Left ventricle myocardium superior (tissue), 1 donor: ENCODE measurements at places on chromosomes 2 and 18. TPM values are rescaled to one million over a fixed set of nuclear protein-coding genes. Genes with fewer than 3 reads are reported as not detected.

UGT1A6 gene
- total RNA-seq, result not detected

- peak; percentile 88 for DNase-seq
Observed at GRCh38 chr18:23259701-23260681, 124.7 kb downstream of the CABLES1 start.

KLHL30 gene
- total RNA-seq, result 22.0 TPM

DQX1 gene
- not detected for total RNA-seq

LYPD6B gene
- total RNA-seq, result not detected

AQP4 gene
- total RNA-seq, result 20.0 TPM

TEKT4 gene
- not detected for total RNA-seq

NT5DC4 gene
- total RNA-seq, result not detected

- peak; percentile 88 for DNase-seq
Observed at GRCh38 chr18:12287684-12288402, 20.2 kb upstream of the TUBB6 start.

- DNase-seq, result no peak
Observed at GRCh38 chr18:49459404-49460171, 857 bp downstream of the DYM start.

GNLY gene
- 2.3 TPM for total RNA-seq

GRCh38 chr2:204135752-204136151 is 199.2 kb downstream of the ICOS start:
- DNase-seq, result no peak

INHBB gene
- 2.8 TPM for total RNA-seq

GRCh38 chr2:61575447-61575859 is 37.3 kb upstream of the XPO1 start:
- no peak for DNase-seq

GRCh38 chr2:156652691-156653090 is 216.5 kb downstream of the GPD2 start:
- DNase-seq, result no peak

DNA sequence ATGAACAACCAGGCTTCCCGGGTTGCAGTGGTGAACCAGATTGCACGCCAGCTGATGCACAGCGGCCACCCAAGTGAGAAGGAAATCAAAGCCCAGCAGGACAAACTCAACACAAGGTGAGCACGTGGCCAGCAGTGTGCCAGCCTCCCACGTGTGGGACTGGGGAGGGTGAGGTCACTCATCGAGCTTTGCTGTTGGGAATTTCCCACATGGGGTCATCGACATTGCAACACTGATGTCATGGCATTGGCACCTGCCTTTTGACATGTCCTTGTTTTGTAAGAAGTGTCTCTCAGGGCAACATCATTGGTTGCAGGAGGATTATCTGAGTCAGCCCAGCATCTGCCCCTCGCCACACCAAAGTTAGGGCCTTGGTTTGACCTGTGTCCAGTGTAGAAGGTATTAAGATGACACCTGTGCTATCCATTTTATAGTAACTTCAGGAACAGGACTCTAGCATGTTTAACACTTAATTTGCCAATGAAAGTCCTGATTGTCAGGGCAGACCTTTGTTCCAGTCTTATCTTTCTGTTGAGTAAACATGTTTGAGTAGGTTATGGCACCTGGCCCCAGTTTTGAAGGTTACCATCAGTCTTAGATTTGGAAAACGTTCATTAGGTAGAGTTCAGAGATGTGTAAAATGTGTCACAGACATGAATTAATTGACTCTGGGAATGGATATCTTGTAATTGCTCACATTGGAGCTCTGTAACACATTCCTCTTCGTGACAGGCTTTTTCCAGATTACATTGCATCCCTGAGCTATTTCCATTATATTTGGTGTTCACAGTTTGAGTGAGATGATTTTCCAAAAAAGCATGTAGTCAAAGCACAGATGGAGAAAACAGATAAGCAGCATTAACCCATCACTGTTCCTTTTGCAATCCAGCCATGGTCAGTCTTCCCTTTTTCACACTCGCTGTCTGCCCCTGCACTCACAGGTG is 93.3 kb upstream of the EML6 start:
- peak; percentile 75 for DNase-seq

DNA sequence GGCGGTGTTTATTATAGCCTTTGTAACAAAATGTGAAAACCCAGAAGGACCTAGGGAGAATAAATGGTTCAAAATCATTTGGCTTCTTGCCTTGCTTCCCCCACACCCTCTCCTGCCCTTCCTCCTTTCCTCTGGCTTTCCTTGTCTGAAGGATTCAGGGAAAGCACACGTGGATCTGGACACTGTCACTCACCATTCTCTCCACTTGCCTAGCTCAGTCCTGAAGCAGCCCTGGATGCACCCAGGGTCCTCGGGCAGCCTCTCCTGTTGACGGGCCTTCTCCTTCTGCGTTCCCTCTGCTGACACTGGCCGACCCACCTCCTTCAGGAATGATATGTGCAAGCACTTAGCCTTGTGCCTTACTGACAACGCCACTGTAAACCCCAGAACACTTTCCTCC is 68.4 kb downstream of the FAM210A start:
- no peak for DNase-seq

- peak; percentile 16 for DNase-seq
Observed at GRCh38 chr2:232340171-232340935, 38.2 kb upstream of the ALPP start.

DNA sequence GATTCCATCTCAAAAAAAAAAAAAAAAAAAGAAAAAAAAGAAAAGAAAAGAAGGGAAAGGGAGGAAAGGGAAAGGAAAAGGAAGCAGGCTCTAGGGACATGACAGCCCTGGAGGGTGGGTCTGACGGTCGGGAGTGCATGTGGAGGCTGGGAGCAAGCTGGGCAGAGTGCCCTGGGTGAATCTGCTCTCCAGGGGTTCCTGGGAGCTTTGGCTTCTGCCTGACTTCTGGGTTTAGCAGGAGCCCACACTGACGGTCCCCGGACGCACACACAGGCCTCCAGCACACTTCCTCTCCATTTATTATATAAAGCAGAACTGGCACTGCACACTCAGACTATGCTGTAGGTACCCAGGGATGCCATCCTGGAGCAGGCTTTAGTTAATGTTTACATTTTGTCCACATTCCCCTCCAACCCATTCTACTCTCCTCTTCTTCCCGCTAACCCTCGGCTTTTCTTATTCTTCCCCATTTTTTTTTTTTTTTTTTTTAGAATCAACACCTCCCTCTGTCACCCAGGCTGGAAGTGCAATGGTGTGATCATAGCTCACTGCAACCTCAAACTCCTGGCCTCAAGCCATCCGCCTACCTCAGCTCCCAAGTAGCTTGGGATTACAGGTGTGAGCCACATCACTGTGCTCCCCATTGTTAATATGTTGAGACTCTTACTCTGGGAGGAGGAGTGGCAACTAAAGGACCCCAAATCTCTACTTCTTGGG is 151.1 kb upstream of the SLC1A4 start:
- DNase-seq, result peak; percentile 42

MEP1B gene
- total RNA-seq, result not detected

- DNase-seq, result no peak
Observed at GRCh38 chr2:189751080-189751658, 11.4 kb downstream of the OSGEPL1 start.

POTEI gene
- not detected for total RNA-seq

DNA sequence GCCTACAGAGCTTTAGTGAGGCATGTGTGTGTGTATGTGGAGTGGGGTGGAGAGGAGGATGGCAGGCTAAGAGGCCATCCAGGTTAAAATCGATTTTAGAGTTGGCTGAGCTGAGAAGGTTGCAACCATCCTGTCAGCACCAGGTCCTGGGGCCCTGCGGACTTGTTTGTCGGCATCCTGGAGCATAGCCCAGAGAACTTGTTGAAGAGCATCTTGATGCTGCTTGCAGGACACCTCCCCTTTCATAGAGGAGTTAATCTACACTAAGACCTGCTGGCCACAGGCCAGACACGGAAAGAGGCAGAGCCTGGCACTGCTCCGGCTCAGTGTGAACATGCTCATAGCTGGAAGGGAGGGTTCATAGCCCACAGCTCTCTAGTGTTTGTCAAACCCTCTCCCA is 72.1 kb upstream of the RGPD5 start:
- DNase-seq, result peak; percentile 72

CCDC121 gene
- 6.5 TPM for total RNA-seq

- no peak for DNase-seq
Observed at GRCh38 chr2:67346718-67347407, 50.3 kb upstream of the ETAA1 start.

KYNU gene
- total RNA-seq, result 1.4 TPM

- DNase-seq, result no peak
Observed at GRCh38 chr2:219279916-219280516, 850 bp downstream of the DNAJB2 start.

DNA sequence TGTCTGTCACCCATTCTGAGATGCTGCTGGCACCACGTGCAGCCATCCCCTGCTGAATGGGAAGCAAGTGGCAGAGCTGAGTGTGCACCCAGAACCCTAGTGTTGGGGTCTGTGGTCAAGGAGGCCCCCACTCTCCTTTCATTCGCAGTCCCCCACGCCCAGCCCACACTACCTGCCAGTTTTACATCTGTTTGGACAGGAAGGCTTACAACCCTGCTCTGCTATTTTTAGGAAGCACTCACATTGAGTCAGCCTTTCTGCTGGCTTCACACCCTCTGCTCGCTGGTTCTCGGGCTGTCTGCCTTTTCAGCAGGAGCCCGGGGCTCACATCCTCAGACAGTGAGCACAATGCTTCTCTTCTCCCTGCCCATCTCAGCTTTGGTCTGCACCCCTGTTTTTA is 10.7 kb upstream of the ADCY3 start:
- no peak for DNase-seq

INO80C gene
- 24.9 TPM for total RNA-seq

APOB gene
- 9.7 TPM for total RNA-seq

GALNT3 gene
- total RNA-seq, result 0.17 TPM

- no peak for DNase-seq
Observed at GRCh38 chr18:24108641-24109040, 30.2 kb upstream of the CABYR start.

GRCh38 chr2:126849486-126849885 is 49.2 kb upstream of the TEX51 start:
- DNase-seq, result no peak
